ENCODE measurements at places on chromosomes 1 and 21. TPM values are rescaled to one million over a fixed set of nuclear protein-coding genes. Genes with fewer than 3 reads are reported as not detected.

C1QC gene
- total RNA-seq, result not detected

CRP gene
- total RNA-seq, result 0.09 TPM

PGLYRP3 gene
- not detected for total RNA-seq

FCAMR gene
- not detected for total RNA-seq

SLAMF1 gene
- not detected for total RNA-seq

CDC20 gene
- 35.3 TPM for total RNA-seq

C8B gene
- not detected for total RNA-seq

NUAK2 gene
- 0.81 TPM for total RNA-seq

CELA3A gene
- 0.09 TPM for total RNA-seq

ASAP3 gene
- total RNA-seq, result 6.4 TPM

PLEKHA6 gene
- 2.9 TPM for total RNA-seq

IGSF9 gene
- total RNA-seq, result under 0.01 TPM

SLAMF9 gene
- total RNA-seq, result not detected

NUDT17 gene
- total RNA-seq, result 2.0 TPM

PLA2G2F gene
- total RNA-seq, result not detected

SHE gene
- total RNA-seq, result 41.9 TPM

AMY1C gene
- total RNA-seq, result not detected

EPHA2 gene
- 110 TPM for total RNA-seq

WNT3A gene
- not detected for total RNA-seq

DYNLT5 gene
- total RNA-seq, result 0.94 TPM

MSH4 gene
- total RNA-seq, result 0.18 TPM

FMO3 gene
- 0.28 TPM for total RNA-seq

ZYG11A gene
- total RNA-seq, result 0.63 TPM

KCNN3 gene
- 0.09 TPM for total RNA-seq

AK5 gene
- 7.4 TPM for total RNA-seq

ILDR2 gene
- total RNA-seq, result not detected

FCGR2B gene
- not detected for total RNA-seq

ATAD3C gene
- total RNA-seq, result under 0.01 TPM

LUZP1 gene
- 53.3 TPM for total RNA-seq

CD1E gene
- total RNA-seq, result not detected

SLC16A4 gene
- 3.7 TPM for total RNA-seq

SH3GLB1 gene
- total RNA-seq, result 55.9 TPM

LAMB3 gene
- 21.8 TPM for total RNA-seq

PADI2 gene
- not detected for total RNA-seq

RPTN gene
- 0.19 TPM for total RNA-seq

FCRL2 gene
- not detected for total RNA-seq

CD52 gene
- total RNA-seq, result not detected

DYNLT4 gene
- 0.09 TPM for total RNA-seq

CHAF1B gene
- 2.1 TPM for total RNA-seq

OR10K1 gene
- not detected for total RNA-seq

DCDC2B gene
- not detected for total RNA-seq

STUM gene
- total RNA-seq, result not detected

NFASC gene
- under 0.01 TPM for total RNA-seq

TDRD5 gene
- not detected for total RNA-seq

CD5L gene
- not detected for total RNA-seq

RSRP1 gene
- 103 TPM for total RNA-seq

SELP gene
- 0.47 TPM for total RNA-seq

GBP2 gene
- 29.8 TPM for total RNA-seq

TLR5 gene
- total RNA-seq, result 0.09 TPM

PCP4L1 gene
- total RNA-seq, result not detected

PTGER3 gene
- under 0.01 TPM for total RNA-seq

THEM5 gene
- total RNA-seq, result not detected

HNRNPCL2 gene
- not detected for total RNA-seq

RIPK4 gene
- total RNA-seq, result 10.0 TPM

CELA3B gene
- not detected for total RNA-seq

TMEM240 gene
- total RNA-seq, result 3.1 TPM

Data from endothelial cell of coronary artery (primary cell).